Liver (tissue), 10 donors: ENCODE measurements at places on chromosomes 7 and 10.

DNA sequence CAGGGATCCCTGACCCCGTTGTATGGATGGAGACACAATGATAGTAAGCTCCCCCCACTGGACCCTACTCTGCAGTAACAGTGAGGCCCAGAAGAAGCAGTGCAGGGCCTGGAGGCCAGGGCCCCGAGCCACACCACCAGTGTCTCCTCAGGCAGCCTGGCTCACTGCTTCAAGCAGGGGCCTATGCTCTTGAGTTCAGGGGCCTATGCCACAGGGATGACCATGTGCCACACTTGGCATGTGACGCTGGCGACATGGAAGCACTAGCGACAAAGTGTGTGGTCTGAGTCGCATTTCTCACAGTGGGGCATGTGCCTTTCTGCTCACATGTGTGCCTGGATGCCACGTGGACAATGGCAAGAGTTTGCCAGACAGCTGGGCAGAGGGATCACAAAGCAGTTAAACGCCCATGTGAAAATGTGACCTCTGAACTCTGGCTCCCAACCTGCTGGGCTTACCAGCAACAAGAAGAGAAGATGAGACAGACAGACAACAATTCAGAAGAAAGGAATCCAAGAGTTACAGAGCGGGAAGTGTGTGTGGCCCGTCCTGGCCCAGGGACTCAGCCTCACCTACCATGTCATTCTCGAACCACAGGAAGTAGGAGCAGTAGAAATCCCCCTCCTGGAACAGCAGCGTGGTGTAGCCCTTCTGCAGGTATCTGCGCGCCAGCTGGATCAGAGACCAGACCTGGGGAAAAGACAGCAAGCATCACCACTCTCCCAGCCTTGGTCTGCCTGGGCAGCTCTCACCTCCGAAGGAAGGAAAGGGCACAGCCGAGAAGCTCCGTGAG, 4.7 kb upstream of the PYROXD2 start:
- DNase-seq, result no peak

GRCh38 chr7:50632561-50633413, 67.6 kb upstream of the DDC start:
- DNase-seq, result peak; percentile 60

GRCh38 chr7:83486536-83486935, 162.4 kb downstream of the SEMA3E start:
- no peak for DNase-seq

DNA sequence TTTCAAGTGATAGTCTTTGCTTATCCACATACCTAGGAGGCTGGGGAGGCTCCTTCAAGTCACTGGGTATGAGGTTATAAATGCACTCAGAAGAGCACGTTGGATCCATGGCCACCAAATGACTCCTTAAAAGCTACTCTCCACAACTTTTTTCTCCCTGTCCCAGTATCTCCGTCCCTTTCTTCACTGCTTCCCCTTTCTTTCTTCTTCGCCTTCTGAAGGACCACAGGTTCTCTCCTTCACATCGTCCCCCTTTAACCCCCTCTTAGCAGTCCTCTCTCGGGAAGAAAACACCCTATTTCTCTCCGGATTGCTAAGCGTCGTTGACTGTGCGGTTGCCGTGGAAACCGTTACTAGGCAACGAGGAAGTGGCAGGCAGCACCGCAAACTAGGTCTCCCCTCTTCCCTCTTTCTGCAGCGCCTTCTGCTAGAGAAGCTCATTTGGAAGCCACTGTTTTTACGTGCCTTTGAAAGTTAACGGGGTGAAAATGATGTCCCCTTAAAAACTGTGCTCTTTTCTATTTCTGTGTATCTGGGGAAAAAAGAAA, at the start of gene ENKUR:
Gene ENKUR (minus strand): TSS at position 331 of the 548 bp plus-strand sequence. CDS start 222 bp downstream, at position 109.
- DNase-seq, result peak; percentile 88

DNA sequence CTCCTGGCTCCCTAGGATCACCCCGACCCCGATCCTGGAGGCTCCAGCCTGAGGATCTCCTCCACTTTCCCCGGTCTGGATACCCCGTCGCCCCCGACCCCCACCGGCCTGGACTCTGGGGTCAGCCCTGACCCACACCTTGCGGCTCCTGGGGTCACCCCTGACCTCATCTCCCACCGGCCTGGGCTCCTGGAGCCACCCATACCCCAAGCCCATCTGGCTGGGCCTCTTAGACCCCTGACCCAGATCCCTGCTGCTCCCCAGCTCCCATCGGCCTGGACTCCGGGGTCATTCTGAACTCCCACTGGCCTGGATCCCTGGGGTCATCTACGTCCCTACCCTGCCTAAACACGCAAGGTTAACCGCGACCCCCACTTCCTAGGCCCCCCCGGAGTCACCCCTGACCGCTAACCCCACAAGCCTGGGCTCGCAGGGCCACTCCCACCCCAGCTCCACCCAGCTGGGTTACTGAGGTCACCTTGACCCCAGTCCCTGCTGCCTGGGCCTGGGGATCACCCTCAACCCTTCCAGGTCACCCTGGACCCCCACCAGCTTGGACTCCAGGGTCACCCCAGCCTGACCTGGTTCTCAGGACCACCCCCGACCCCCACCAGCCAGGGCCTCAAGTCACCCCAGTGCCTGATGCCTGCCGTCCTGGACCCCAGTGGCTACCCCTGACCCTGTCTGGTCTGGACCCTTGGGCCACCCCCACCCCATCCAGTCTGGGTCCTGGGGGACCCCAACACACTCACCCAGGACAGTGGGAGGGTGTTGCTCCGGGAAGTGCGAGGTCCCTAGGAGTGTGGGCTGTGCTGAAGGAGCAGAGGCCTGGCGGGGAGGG, 1.2 kb downstream of the FOXK1 start:
- DNase-seq, result peak; percentile 42

- no peak for DNase-seq
These were observed 53.1 kb upstream of the OSBPL3 start for GRCh38 chr7:25032774-25033743.

DNA sequence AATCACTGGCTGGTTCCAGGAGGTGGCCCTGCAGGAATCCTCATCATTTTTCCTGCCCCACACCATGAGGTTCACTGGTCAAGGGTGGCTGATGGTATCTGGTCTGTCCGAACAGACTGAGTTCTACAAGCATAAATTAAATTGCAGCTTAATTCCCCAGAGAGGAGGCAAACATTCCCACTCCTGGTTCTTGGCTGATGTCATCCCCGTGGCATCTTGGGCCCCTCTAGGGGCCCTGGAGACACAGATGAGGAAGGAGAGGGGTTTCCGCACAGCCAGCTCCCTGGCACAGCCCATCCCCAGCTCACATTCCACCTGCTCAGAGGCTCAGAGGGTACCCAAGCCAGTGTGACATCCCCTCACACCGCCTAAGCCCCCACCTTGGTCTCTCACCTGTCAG, 5.3 kb upstream of the KLRG2 start:
- no peak for DNase-seq

- DNase-seq, result no peak
These were observed 28.3 kb downstream of the MGAM2 start for GRCh38 chr7:142139597-142140400.

- no peak for DNase-seq
These were observed 31.5 kb upstream of the PRTFDC1 start for GRCh38 chr10:24983946-24984345.

DNA sequence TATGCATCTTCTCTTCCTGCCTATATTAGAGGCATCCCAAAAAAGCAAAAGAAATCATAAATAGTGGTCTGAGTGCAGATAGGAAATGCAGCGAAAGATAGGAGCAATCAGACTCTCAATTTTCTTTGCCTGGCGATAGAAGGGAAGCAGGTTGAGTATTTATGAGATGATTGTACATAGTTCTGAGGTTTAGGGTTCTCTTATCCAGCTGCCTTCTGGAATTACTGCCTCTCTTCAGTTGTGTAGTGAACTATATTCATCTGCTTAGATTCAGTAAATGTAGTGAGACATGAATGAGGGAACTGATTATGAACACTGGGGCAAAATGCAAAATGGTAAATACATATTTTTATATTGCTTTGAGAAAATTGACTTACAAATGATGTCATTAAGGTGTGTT, 93.0 kb upstream of the CYP26C1 start:
- no peak for DNase-seq

DNA sequence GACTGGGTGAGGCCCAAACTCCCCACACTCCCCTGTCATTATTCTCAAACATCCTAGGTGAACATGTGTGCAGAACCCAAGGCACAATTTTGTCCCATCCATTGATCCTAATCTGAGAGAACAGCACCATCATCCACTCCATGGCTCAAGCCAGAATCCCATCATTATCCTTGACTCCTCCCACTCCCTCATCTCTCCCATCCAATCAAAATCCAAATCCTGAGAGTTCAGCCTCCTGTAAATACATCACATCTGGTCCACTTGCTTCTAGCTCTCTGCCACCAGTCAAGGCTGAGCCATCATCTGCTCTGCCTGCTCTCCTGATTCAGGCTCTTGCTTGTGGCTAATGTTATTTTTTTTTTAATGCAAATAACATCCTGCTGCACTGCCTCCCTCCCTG, 75.9 kb upstream of the SLF2 start:
- no peak for DNase-seq

DNA sequence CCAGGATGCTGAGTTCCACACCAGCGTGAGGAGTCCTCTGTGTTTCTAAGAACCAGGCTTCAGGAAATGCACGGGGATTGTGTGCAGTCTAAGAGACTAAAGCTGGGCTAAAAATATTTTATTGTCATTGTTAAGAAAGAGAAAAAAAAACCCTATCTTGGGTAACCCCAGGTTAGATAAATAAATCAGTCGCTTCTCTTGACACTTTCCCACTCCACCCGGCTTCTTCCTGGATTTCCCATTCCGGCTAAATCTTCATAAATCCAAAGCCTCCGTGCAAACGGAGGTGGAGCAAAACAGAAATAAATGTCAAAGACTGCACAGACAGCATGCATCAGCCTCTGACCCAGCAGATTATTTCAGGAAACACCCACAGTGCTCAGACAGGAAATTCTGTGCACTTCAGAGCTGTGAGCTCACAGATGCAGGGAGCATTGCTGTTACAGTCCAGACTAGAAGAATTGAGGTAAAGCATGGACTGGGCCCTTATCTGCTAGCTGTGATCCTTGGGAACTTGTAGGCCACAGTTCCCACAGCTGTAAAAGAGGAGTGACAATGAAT, 44.8 kb upstream of the GRID1 start:
- DNase-seq, result no peak

DNA sequence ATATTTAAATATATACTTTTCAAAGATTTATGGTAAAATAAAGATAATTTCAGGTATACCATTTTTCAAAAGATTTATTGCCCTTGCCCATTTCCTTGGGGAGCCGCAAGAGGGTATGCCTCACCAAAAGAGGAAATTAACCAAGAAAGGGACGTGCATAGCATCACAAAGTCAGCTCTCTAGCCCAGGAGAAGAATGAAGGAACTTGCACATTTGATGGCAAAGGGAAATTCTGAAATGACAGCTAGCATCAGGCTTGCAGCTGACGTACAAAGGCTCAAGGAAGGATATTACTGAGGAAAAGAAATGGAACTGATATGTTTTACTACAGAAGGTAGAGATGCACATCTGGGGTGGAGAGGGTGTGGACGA, 93.6 kb upstream of the RSU1 start:
- DNase-seq, result no peak

DNA sequence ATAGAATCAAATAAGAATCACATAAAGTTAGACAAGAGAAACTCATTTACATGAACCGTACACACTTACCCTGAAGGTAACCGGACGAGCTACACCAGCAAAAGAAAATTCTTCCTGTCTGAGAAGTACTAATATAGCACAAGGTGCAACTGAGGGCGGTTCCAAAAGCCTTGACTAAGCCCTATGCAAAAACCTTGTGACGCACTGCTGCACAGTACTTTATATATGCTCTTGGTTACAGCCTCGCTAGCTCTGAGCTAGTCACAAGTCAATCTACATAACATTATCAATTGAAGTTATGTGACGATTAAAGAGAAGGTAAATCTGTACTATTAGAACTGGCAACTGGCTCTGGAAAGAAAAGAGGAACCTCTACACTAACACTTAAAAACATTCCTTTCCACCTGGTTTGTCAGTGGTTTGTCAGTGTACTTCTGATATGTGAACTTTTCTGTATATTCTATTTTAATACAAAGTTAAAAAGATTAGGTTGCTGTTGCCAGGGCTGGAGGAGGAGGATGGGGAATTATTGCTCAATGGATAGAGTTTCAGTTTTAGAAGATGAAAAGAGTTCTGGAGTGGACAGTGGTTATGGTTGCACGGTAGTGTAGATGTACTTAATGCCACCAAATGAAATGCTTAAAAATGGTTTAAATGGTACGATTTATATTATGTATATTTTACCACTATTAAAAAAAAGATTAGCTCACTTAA, 21.6 kb downstream of the NT5C3A start:
- DNase-seq, result peak; percentile 60

- DNase-seq, result no peak
These were observed 93.1 kb upstream of the PDE1C start for GRCh38 chr7:32163141-32163806.

GRCh38 chr7:140541513-140542227, 62.4 kb upstream of the MKRN1 start:
- no peak for DNase-seq

GRCh38 chr7:104976966-104977636, 36.9 kb upstream of the KMT2E start:
- no peak for DNase-seq

GRCh38 chr7:33893377-33893776, 12.0 kb upstream of the BMPER start:
- no peak for DNase-seq

DNA sequence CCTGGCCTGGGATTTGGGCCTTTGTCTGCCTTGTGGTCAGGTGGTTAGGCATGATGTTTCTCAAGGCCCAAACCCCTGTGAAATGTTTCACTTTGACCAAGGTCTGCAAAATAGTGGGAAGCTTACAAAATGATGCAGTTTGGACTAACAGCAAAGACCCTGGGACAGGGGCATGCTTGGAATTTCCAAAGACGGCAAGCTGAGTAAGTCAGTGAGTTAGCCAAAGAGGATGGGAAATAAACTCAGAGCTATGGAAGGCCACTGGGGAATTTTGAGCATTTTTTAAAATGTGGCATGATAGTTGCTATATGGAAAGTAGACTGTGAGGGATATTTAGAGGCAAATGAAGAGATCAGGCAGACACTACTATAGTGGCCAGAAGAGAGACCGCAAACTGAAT, 31.6 kb upstream of the PPP1R3C start:
- no peak for DNase-seq
